C1 segment of cervical spinal cord (tissue), 14 donors: ENCODE measurements at places on chromosomes 11 and 22.
A peak's percentile ranks its signal among the peaks of the same experiment; 100 is the strongest.

GRCh38 chr11:128497776-128498095, 89.6 kb downstream of the ETS1 start:
- DNase-seq: no peak

GRCh38 chr11:35764417-35764816, 101.8 kb downstream of the TRIM44 start:
- DNase-seq: no peak

GRCh38 chr22:42841444-42841843, 15.6 kb downstream of the ARFGAP3 start:
- no peak for DNase-seq

- no peak for DNase-seq
These were observed 5.4 kb downstream of the MMP1 start for GRCh38 chr11:102792604-102793003.

DNA sequence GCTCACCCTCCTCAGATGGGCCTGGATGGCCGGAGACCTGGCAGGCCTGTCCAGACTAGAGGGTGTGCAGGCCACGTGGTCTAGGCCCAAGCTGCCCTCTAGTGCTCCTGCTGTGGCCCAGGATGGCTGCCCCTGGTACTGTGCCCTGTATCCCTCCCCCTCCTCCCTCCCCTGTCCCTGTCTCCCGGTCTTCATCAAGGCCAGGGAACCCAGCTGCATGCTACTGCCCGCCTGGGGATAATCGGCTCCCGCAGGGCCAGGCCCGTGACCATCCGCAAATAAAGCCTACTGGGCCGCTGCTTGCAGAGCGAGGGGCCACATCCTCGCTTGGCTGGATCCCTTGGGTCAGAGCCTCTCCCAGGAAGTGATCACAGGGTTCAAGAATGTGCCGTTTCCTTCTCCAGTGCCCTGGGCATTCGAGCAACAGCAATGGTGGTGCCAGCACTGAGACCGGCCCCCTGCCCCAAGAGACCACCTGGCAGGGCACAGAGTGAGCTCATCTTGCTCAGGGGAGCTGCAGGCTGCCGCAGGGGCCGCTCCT, 51.1 kb downstream of the WNT7B start:
- DNase-seq: no peak

- DNase-seq: no peak
These were observed 61.0 kb upstream of the NAV2 start for GRCh38 chr11:19651653-19652052.

DNA sequence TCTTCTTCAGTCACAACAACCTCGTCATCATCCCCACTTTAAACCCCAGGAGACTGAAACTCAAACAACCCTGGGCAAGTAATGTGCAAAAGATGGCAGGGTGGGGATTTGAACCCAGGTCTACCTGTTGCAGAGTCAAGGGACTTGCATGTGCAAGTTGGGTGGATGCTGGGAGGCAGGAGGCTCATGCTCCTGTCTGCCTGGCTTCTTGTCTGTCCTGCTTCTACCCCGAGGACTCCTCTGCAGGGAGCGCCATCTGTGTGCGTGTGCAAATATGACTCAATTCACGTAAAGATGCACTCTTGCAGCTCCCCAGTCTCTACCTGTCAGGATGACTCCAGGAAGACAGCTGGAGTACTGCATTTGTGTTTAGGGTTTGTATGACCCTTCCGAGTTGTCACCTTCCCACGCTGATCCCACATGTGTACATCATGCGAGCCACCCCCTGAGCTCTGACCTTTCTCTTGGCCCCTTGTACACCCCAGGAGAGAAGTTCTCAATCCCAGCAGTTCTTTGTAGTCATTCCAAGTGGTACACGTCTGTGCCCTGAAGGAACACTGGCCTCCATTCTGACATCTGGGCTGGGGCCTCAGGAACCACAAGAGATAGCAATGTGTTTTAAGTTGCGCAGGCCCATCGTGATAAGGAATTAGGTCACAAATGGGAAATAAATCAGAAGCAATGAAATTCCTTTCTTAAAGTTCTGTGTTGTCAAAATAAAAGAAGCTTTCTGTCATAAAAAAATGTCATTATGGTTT, 95.7 kb downstream of the CWC15 start:
- no peak for DNase-seq

- DNase-seq: no peak
These were observed 10.2 kb upstream of the STK33 start for GRCh38 chr11:8604078-8604723.

GRCh38 chr11:122440811-122441665, 214.5 kb upstream of the UBASH3B start:
- peak; percentile 76 for DNase-seq

GRCh38 chr11:10590218-10590915, 21.9 kb upstream of the LYVE1 start:
- DNase-seq: no peak

DNA sequence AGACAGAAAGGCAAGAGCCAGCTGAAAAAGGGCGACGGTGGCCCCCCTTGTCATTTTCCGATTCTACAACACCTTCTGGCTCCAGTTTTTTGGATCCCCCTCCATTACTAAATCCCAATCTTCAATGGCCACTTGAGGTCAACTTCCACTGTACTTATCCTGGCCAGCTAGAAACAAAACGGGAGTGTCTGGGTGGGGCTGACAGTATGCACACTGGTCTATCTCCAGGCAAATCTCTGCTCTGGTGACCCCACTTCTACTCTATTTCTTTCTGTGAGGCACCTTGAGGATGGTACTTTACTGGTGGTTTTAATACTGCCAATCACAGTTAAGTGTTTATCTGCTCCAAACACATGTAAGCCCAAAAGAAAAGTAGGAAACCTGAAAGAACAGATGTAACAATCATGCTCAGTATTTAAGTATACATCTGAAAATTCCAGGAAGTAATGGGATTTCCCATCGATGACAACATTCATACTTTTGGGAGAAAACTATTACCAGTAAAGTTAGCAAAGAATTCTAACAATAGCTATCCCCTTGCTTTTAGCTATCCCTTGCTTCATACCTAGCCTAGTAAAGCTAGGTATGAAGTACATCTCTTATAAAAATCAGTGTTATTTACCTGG, 16.0 kb downstream of the CDON start:
- DNase-seq: no peak
